ENCODE measurements at places on chromosomes 1 and 21.

DNA sequence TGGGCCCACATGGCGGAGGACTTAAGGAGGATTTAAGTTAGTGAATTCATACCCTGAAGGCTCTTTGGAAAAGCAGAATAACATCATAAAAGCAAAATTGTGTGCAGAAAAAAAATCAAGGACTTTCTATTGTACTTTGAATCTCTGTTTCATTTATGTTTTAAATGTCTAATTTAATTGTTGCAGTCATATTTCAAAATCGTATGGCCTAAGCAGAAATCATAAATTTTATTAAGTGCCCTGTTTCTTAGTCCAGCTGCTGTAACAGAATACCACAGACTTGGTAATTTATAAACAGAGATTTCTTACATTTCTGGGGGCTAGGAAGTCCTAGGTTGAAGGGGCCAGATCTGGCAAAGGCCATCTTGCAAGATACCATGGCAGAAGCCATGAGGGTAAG is 555.6 kb downstream of the LTN1 start:
- DNase-seq, result no peak

DNA sequence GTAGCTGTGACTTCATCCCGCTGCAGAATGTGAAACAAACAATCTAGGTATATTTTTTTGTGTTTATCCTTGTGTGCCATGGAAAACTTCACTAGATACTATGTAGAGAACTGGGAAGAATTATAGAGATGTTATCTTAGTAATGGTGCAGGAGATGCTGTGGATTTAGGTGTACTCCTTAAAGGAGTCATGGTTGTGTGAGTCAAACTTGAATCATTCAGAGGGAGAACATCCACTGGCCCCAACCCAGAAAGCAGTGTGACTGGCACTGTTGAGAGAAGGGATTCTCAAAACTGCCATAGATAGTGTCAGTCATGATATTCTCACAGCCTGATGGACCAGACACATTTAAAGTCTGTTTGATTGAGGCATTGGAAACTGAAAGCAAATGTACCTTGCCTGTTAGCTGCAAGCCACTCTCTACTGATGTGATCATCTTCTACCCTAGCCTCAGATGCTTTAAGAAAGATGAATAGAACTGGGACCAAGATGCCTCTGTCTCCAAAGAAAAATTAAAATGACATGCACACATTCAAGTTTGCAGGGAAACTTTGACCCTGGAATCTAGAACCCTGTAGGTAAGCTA is 754.6 kb downstream of the MRPL39 start:
- no peak for DNase-seq

DNA sequence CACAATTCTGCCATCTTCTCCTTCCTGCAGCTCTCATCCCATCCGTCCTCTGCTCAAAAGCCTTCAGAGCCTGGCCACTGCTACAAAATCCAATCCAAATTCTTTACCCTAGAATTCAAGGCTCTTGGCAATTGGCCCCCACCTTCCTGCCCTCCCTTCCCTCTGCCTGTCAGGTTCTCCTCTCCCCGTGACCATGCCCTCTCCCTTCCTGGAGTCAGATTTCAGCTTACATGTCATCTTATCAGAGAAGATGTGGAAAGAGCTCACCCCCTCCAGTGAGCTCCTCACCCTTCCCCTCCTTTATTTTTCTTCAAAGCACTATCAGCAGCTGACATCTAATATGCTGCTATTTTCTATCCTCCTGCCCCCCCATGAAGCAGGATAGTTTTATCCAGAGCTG is 86.9 kb downstream of the GRIK3 start:
- DNase-seq, result no peak

- no peak for DNase-seq
These were observed 45.7 kb downstream of the CDCP2 start for GRCh38 chr1:54107131-54107530.

GRCh38 chr21:41678016-41678923 is 88.6 kb downstream of the RIPK4 start:
- no peak for DNase-seq

DNA sequence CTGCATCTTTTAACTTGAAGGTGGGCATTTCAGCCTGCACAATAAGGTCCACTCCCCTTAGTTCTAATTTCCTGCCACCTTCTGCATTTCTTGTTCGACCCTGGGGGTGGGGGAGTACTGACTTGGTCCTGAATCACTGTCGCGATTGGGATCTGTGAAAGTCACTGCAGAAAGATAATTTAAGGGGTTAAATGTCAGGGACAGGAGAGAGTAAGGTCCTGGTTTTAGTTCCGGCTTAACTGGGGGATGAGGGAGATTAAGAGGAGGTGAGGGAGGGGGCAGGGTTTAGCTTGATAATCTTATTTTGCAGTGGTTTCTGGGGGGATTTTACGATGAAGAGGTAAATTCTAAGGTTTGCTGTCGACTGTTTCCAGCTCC is 128.1 kb downstream of the MRPS6 start:
- DNase-seq, result no peak

DNA sequence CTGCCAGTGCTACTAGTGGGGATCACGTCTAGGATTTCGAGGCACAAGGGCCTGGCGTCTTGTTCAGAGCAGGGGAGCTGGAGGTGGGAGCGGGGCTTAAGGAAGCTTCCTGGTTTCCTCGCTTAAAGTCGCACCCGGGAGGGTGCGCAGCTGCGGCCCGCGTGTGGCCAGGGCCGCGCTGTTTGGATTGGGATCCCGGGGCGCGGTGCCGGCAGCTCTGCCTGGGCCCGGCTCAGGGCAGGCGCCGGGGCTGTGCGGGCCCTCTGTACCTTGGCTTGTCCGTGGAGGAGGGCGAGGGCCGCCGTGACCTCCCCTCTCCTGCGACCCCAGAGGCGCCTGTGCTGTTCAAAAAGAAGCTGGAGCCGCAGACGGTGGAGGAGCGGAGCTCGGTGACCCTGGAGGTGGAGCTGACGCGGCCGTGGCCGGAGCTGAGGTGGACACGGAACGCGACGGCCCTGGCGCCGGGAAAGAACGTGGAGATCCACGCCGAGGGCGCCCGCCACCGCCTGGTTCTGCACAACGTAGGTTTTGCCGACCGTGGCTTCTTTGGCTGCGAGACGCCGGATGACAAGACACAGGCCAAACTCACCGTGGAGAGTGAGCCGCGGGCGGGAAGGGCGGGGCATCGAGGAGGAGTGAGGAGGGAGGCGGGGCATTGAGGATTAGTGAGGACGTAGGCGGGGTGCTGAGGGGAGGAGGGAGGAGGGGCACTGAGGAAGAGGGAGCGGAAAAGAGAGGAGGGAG is 67.8 kb downstream of the OBSCN start:
- DNase-seq, result peak; percentile 90

DNA sequence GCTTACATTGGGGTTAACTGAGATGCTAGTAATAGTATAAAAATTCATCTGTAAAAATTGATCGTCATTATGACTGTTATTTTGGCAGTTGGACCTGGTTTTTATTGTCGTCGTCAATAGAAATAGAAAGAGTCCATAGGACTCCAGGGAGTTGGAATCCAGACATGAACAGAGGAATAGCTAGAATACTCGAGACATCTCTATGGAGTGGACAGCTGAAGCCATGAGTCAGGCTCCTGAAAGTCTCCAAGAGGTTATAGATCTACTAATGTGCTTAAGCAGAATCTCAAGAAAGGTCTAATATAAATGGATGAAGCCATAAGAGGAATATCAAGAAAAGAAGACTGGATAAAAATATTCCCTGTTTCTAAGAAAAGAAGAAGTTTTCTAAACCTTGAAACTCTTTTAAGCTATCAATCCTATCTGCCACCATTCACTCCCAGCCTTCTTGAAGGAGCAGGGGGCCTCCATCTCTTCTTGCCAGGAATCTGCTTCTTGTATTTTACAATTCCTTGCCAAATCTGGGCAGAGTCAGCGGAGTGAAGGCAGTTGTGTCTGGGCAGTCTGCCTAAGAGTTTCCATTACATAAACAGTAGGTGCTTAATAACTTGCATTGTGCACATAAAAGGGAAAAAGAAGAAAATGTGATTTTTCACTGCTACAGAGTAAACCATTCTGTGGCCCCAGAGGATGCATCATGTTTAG is 163.3 kb downstream of the ST6GALNAC5 start:
- no peak for DNase-seq

- no peak for DNase-seq
These were observed 50.5 kb upstream of the GPR52 start for GRCh38 chr1:174397261-174397660.

- DNase-seq, result no peak
These were observed 2.0 kb downstream of the ADAMTS1 start for GRCh38 chr21:26842974-26843932.

GRCh38 chr21:15557925-15558324 is 171.9 kb upstream of the USP25 start:
- no peak for DNase-seq

- no peak for DNase-seq
These were observed 75.0 kb downstream of the MRPS6 start for GRCh38 chr21:34148419-34148804.

- DNase-seq, result peak; percentile 67
These were observed 23.6 kb downstream of the ATP2B4 start for GRCh38 chr1:203649999-203650836.

- no peak for DNase-seq
These were observed 85.7 kb upstream of the KRTAP19-8 start for GRCh38 chr21:31124010-31124409.

- DNase-seq, result no peak
These were observed 7.2 kb upstream of the WARS2 start for GRCh38 chr1:119147661-119148090.

DNA sequence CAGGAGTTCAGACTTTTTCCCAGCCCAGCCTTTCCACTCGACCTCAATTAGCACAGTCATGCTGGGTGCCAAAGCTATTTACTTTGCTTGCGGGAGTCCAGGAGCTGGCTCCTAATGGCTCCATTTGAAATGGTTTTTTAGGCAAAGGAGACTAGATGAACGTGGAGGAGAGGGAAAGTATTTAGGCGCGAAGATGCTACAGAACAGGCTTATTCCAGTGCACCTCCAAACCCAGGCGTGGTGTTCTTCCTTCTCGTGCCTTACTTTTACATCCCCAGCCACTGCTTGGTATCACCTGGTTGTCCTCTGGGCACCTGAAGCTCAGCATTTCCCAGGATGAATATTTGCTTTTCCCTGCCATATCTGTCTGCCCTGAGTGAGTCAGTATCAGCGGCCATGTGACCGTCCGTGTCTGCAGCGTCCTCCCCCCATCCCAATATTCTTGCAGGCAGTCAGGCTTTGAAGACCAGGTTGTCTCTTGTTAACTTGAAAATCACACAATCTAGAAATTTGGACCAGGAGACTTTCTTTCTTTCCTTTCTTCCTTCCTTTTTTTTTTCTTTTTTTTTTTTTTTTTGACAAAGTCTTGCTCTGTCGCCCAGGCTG is 198.5 kb downstream of the DYRK1A start:
- no peak for DNase-seq

DNA sequence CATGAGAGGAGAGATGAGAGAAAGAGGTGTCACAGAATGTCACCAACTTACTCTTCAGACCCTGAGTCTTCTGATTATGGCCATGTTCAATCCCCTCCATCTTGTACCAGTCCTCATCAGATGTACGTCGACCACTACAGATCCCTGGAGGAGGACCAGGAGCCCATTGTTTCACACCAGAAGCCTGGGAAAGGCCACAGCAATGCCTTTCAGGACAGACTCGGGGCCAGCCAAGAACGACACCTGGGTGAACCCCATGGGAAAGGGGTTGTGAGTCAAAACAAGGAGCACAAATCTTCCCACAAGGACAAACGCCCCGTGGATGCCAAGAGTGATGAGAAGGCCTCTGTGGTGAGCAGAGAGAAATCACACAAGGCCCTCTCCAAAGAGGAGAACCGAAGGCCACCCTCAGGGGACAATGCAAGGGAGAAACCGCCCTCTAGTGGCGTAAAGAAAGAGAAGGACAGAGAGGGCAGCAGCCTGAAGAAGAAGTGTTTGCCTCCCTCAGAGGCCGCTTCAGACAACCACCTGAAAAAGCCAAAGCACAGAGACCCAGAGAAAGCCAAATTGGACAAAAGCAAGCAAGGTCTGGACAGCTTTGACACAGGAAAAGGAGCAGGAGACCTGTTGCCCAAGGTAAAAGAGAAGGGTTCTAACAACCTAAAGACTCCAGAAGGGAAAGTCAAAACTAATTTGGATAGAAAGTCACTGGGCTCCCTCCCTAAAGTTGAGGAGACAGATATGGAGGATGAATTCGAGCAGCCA is 8.0 kb downstream of the ELOA start:
- DNase-seq, result peak; percentile 17

DNA sequence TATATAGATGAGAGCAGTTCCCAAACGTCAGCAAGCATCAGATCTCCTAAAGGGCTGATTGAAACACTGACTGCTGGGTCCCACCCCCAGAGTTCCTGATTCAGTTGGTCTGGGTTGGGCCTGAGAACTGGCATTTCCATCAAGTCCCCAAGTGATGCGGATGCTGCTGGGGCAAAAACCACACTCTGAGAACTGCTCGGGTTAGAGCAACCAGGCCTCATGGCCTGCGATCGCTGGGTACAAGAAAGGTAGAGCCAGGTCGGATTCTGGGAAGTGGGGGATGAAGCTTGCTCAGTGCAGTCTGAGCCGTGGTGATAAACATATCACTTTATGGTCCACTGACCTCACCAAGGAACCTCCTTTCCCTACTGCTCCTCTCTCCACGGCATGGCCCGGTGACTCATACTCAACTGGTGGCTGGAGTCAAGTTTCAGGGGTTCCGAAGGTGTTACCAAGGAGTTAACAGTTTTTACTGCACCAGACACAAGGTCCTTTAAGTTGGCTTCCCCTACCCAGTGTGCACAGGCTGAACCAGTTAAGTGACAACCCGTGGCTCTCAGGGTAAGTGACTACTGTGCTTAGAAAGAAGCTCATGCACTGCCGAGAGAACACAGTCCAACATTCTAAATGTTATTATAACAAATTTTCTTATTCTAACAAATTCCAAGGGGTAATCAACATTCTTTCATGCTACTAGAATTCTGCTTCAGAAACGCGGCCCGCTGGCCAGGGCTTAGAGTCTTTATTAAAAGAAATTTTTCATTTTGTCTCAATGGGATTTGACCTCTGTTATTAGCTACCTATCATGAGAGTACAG is 153.5 kb downstream of the TGFBR3 start:
- DNase-seq, result peak; percentile 27

DNA sequence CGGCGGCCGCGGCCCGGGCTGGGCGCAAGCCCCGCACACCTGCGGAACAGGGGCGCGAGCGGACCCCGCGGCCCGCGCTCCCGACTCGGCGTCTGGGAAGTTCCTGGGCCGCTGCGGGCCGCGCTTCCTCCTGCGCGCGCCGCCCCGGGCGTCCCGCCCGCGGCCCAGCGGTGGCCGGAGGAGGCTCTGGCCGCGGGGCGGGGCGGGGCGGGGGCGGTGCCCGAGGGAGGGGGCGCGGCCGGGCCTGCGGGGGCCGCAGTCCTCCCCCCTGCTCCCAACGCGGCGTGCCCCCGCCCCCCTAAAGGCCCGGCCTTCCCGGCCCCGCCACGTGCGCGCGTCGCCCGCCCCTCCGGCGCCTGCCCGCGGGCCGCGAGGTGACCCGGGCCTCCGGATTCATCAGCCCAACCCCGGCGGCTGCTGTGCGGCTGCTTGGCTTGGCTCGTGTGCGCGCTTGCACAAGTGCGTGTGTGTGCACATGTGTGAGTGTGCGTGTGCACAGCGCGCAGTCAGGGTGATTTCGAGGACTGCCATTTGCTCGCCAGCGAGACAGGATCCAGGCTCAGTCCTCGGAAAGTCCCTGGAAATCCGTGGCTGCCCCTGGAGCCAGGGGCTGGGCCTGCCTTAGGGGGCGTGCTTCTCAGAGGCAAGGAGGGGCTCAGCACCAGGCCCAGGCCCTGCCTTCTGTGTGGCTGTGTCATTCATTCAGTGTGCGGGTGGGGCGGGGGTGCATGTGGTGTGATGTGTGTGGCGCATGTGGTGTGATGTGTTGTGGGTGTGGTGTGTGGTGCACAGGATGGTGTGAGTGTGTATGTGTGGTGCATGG is at the start of gene C2CD2:
Gene C2CD2, minus strand, starts transcription at position 188 of the 823 bp plus-strand sequence. CDS start 370 bp downstream, outside the sequence.
- peak; percentile 57 for DNase-seq

Measured in stimulated activated CD4-positive, alpha-beta T cell treated with anti-CD3 and anti-CD28 coated beads, Interleukin-2, amount 100 ng/mL, for 24 hours (primary cell).